ENCODE measurements at places on chromosomes 16 and 17. TPM values are rescaled to one million over a fixed set of nuclear protein-coding genes. Genes with fewer than 3 reads are reported as not detected.

GRCh38 chr16:87129771-87130170 is 187.4 kb downstream of the C16orf95 start:
- DNase-seq: no peak

DNA sequence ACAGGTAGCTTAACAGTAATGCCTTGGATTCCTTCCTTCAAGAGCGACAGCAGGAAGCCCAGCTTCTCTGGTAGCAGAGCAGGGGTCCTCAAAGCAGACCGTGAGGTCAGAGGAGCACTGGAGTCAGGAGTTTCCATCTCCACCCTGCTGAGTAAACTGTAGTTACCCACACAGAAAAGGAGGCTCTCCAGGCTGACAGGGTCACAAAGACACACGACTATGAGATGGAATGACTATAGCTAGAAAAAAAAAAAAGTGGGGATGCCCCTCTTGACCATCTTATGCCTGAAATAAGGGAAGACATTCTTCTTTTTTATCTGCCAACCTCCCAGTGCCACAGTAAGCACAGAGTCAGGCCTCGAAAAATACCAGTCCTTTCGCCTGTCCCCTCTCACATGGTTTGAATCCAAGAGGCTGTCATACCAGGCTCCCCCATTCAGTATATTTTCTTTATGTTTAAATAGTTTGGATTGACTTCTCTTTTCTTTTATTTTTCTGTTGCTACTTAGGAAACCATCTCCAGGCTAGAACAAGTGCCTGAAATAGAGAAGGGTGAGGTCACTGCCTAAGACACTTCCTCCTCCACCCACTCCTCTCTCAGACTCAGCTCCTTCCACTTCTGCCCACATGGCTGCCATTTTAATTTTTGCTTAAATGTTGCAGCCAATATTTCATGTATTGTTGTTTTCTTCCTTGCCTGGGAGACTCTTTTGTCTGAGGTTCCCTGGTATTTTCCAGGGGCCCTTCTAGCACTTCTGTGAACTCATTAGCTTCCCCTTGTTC is 707.4 kb downstream of the MAF start:
- no peak for DNase-seq

DNA sequence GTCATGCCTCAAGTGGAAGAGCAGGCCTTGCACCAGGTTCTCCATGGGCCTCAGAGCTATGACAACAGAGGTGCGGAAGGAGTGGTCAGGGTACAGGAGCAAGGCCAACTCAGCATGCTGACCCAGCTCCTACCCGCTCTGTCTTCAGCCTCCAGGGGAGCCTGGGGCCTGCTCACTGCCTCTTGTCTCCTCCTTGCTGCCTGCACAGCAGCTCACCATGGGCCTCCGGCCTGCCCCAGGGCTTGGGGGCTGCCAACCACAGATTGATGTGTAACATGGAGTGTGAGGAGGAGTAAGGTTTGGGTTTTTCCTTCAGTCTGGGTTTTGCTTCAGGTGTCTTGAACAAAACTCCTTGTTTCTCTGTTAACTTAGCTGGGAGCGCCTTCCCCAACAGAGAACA is 62.1 kb downstream of the PLD6 start:
- no peak for DNase-seq

- DNase-seq: no peak
Measured at GRCh38 chr17:15466131-15466530, 1.3 kb downstream of the CDRT4 start.

- no peak for DNase-seq
Measured at GRCh38 chr16:65657071-65657494, 535.2 kb upstream of the CDH11 start.

GRCh38 chr17:41098481-41098880 is 539 bp upstream of the KRTAP4-8 start:
- no peak for DNase-seq

LITAFD gene
- total RNA-seq: not detected

TPSD1 gene
- total RNA-seq: 0.38 TPM

LPCAT2 gene
- total RNA-seq: 0.79 TPM

Data from activated T-cell treated with anti-CD3 and anti-CD28 coated beads, Interleukin-2, amount 50 U/mL, for 4 hours (primary cell).